A549 (cell line): ENCODE measurements at places on chromosomes 2 and 18.

- no peak for DNase-seq
Observed at GRCh38 chr2:231332388-231332787, 63.1 kb upstream of the B3GNT7 start.

DNA sequence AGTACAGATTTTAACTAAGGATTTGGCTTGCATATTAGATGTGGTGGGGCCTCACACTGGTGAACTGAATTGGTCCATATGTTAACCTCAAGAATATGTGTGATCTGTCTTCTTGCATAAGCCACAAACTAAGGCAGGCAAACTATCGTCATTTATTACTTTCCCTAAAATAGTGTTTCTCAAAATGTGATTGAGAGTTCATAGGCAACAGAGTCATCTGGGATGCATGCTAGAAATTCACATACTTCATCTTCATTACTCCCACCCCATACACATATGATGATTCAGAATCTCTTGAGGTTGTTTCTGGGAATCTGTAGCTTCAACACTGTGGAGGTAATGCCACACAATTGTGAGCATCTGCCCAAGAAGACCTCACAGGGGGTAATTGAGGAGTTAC, 822.8 kb upstream of the CDH2 start:
- DNase-seq = no peak

GRCh38 chr2:235614176-235614860, 120.5 kb downstream of the AGAP1 start:
- DNase-seq = no peak

DNA sequence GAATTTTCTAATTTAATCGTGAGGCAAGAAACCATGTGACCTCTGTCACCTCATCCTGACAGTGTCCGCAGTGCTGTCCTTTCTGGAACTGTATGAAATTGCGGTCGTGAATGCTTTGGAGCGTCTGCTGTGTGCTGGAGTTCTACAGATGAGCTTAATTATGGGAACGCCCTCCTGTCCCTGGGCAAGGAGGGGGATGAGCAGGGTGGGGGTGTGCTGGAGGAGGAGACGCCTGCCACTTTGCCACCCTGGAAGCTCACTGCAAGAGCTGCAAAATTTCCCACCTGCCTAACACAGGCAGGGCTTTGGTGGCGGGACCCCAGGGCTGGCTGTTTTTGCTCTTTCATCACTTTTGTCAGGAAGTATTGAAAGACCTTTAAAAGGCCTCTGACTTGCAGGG, 6.5 kb downstream of the LPIN1 start:
- no peak for DNase-seq

DNA sequence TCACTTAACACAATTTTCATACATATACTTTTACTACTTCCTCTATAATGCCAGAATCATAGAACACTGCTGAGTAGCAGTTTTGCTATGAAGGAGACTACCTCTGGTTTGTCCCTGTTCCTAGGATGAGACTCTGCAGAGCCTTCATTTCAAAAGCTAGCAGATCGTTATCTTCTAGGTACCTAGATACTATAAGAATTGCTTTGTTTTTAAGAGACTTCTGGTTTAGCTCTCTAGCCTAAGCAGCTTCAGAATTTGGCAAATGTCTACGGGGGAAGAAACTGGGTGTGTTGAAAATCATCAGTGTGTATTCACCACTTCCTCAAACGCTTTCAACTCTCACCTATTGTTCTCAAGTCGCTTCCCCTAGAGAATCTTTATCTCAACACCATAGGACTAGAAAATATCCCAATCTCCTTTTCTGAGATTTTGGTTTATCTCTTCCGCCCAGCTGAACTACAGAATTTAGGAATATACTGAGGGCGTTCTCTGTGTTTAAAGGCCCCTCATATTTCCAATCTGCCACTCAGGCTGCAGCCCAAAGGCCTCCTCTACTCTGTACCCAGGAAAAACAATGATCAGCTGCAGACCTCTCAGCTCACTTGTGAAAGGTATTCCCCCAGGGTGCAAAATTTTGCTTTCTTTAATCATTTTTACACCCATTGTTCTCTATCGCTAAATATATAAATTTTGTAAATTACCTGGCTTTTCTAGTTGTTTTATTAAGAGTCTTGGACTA, 28.7 kb downstream of the SMAD2 start:
- DNase-seq = no peak

DNA sequence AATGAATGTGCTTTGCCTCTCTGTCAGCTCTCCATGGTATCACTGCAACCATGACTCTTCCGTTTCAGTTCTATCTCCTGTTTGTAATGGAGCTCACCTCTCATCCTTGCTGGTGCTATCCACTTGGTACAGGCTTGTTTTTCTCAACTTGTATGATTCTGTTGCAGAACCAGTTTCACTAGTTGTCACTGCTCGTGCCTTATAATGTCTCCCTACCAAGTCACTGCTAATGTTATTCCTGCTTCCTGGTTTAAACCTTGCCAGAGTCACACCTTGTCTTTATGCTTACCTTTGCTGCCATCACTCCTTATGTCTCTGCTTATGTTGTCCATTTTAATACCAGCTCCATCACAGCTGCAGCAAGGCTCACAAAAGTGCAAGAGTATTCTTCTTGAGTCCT, 1191.0 kb upstream of the LRRTM1 start:
- DNase-seq = no peak

GRCh38 chr18:23487738-23488570, 15.4 kb upstream of the RMC1 start:
- DNase-seq = no peak

- DNase-seq = no peak
Observed at GRCh38 chr2:218378053-218378452, 4.0 kb upstream of the SLC11A1 start.

- peak; percentile 84 for DNase-seq
Observed at GRCh38 chr2:45237850-45238542, 228.7 kb upstream of the SIX2 start.

- no peak for DNase-seq
Observed at GRCh38 chr2:3454802-3455201, 64.5 kb downstream of the ADI1 start.

DNA sequence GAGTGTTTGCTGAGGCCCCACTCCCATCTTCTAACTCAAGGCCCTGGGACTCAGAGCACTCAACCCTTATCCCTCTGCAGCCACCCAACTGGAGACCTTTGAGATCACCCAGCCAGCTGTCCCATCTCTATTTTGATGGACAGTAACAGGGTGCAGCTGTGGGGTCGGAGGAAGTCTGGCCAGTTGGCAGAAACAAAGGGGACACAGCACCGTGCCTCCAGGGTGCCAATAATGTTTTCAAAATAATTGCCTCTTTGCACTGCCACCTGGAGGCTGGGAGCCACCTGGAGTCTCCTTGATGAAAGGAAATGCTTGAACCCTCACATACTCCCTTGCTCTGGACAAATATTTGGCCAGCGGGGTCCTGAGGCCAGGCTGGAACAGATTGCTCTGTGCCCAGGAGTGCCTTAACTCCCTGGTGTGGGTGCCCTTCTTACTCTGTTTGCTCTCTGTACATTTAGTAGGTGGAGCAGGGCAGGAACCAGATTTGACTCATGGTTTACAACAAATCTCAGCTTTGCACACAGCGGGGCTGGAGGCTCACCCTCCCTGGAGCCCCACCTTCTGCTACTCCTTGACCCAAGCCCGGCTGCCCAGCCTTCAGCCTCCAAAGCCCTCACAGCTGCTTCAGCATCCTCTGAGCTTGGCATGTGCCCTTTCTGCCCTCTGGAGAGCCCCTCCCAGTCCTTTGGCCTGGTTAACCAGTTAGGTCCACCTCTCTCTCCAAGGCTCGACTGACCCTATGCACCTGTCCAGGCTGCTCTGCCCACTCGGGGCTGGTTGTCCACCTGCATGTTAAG, 17.2 kb downstream of the MAL start:
- DNase-seq = no peak

DNA sequence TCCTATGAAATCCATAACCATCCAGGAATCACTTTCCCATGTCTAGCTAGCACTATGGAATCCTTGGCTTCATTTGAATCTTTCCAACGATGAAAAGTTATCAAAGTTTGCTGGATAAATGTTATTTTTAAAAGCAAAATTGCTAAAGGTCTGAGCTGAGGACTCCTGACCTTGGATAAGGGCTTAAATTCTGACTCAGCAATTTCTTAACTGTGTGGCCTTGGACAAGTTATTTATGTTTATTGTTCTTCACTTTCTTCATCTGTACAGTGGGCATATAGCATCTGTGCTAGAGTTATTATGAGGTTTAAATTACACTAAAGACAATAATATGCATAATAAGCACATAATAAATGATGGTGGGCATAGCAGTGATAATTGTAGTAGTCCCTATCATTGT, 227.5 kb downstream of the KCNS3 start:
- DNase-seq = no peak

DNA sequence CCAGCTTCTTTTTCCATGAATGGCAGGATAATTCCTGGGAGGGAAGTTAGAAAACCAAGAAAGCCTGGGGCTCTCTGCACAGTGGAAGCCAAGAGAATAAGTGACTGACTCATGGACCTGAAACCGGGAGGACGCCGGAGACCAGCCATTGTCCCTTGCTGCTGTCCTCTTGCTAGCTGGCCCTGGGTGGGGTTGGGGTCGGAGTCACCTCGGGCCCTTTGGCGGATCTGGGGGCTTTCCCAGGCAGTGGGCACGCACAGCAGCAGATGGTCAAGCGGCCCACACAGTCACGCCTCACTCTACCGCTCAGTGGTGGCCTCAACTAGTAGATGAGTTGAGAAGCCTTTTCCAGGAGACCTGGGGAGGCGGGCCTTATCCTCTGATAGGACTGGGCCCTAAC, 15.6 kb downstream of the EFHD1 start:
- DNase-seq = no peak

DNA sequence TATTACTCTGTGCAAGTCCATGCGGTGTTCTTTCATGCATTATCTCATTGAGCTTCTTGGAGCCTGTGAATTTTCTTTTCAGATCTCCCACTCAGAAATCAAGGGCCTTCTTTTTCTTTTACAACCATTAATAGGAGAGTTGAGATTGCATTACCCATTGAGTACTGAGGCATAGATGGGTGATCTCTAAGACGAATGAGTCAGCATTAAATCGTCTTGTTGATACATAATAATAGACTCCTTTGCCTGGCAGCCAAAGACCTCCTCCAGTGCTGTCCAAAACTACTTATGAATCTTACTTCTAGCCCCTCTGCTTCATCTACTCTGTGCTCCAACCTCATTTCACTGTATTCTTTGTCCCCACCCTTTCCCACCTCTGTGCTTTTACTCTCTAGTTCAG, 180.5 kb downstream of the AGPS start:
- peak; percentile 24 for DNase-seq

- DNase-seq = no peak
Observed at GRCh38 chr2:233399306-233400225, 45.3 kb downstream of the DGKD start.

- DNase-seq = peak; percentile 48
Observed at GRCh38 chr18:2978661-2979106, 34.3 kb downstream of the LPIN2 start.

DNA sequence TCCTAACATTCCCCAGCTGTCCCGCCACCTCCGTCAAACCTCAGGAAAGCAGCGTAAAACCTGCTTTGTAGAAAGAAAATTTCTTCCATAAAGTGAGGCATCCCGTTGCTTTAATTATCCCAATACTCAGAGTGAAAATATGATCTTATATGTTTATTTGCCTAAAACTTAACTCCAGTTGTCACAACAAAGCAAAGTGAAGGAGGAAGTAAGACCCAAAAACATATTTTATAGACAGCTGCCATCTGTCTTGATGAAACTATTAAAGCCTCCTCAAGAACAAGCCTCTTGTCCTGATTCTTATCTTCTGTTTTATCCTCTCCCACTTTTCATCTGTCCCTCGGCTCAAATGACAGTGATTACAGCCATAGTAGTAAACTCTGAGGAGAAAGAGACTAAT, 28.9 kb upstream of the LPIN2 start:
- no peak for DNase-seq

- DNase-seq = peak; percentile 81
Observed at GRCh38 chr2:42770288-42771131, 6.6 kb upstream of the OXER1 start.

DNA sequence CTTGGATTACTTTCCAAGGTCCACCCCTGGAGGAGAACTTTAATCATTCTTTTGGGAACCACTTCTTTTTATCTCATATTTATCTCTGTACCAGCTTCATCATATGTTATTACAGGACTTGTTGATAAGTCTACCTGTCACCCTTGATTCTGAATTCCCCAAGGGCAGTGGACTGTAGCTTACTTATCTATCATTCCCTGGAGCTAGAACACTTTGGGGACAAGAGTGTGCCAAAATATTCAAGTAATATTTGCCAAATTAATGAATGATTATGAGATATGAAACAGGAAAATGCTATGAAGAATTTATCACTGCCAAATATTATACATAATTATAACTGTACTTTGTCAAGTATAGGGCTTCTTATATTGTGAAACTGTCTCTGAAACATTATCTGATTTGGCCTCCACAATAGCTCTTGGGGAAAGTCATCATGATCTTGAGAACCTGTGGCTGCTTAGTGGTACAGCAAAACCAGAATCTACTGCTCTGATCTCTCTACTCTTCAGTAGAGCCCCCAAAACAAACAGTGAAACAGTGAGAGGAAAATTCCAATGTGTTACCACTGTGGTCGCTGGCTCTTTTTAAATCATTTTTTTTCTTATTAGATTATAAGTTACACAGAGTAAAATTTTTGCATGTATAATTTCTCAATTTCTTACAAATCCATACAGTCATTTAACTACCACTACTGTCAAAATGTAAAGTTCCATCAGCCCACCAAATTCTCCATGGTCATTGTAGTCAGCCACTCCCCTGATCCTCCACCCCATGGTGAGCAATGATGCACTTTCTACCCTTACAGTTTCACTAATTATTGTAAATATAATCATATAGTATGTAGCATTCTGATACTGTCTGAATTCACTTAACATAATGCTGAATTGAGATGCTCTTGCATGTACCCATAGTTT, 197.5 kb downstream of the PIEZO2 start:
- DNase-seq = no peak

GRCh38 chr2:241570961-241571581, 12.5 kb downstream of the BOK start:
- DNase-seq = no peak

DNA sequence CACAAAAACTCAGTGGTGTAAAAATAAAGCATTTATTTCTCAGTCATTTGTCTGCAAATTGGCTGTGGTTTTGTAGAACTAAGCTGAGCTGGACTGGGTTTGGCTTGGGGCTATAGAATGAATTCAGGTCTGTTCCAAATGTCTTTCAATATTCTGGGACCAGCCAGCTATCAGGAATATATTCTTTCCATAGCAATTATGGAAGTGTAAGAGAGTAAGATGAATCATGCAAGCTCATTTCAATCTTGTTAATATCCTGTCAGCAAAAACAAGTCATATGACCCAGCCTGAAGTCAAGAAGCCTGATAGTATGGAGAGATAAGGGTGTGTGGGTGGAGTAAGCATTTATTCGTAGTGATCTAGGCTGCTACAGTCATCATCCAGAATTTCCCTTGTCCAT, 481.0 kb upstream of the CDH2 start:
- DNase-seq = no peak

- no peak for DNase-seq
Observed at GRCh38 chr18:3458378-3458777, 8.4 kb downstream of the TGIF1 start.

GRCh38 chr2:132975193-132976105, 305.4 kb upstream of the LYPD1 start:
- no peak for DNase-seq

GRCh38 chr18:21826196-21826595, 85.6 kb downstream of the MIB1 start:
- DNase-seq = no peak
